CD8-positive, alpha-beta memory T cell (primary cell): ENCODE measurements at places on chromosomes 11 and 22.

DNA sequence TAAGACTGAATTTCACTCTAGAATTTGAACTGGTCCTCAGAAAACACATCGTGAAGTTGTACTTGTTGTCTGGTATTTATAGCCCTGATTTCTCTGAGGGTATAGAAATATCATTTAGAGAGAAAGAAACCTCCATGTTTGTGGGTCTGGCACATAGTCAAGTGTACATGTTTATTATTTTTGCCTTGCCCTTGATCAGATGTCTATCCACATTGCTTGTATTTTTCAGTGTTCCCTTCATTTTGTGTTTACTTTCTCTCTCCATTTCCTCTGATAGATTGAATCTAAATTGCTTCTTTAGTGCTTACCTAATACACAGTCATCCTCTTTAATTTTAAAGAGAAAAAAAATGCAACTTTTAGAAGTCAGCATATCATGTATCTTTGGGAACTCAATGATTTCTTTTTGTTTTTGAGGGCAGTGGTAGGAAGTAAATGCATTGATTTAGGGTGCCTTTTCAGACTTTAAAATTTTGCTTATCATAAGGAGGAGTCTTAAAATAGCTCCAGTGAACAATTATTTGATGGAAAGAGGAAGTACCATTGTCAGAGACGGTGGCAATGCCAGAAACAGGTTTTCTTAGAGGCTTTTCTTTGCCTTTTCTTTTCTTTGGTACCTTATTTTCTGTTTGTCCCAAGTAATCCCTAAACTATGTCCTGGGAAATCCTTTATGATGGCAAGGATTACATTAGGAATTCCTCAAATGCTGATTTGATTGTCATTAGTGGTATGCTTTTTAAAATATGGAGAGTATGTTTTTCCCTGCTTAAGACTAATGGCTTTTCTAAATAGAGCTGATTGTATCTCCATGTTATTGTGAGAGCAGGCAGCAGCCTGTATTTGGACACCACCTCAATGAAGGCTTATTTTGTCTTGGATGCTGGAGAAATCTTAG lies 29.8 kb upstream of the TECTA start:
- no peaks in the 10 kb centered on the region for H3K36me3 ChIP-seq
- DNase-seq, result no peak
- no peaks in the 10 kb centered on the region for H3K4me1 ChIP-seq
- no peak overlapping the region for H3K4me3 ChIP-seq

DNA sequence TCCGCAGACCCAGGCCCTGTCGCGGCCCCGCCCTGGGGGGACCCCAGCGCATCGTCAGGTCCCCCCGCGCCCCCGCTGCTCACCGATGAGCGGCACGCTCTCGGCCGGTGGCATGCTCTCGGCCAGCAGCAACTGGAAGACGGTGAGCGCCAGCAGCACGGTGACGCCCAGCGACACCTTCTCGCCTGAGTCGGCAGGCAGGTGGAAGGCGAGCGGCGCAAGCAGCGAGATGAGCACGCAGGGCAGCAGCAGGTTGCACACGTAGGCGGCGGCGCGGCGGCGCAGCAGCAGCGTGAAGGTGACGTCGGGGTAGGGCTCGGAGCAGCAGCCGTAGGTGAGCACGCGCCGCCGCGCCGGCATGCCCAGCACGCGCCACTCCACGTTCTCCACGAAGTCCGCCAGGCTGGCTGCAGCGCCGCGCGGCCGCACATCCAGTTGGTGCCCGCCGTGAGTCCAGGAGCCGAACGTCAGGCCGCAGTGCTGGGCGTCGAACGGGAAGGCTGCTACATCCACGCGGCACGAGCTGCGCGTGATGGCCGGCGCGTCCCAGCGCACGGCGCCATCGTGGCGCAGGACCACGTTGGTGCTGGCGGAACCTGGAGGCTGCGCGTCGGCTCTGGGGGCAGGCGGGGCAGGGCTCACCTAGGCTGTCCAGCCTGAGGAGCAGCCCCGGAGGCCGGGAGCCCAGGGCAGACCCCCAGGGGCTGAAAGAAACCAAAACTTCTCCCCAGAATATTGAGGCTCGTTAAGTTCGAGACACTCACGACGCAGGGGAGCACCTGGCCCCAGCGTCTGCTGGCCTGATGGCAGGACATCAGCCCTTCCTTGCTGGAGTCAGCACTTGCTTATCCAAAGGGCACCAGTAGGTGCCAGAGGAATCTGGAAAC lies 3.8 kb downstream of the CHRNA10 start:
- H3K36me3 ChIP-seq, result no peaks in the 10 kb centered on the region
- no peak overlapping the region for H3K4me3 ChIP-seq

DNA sequence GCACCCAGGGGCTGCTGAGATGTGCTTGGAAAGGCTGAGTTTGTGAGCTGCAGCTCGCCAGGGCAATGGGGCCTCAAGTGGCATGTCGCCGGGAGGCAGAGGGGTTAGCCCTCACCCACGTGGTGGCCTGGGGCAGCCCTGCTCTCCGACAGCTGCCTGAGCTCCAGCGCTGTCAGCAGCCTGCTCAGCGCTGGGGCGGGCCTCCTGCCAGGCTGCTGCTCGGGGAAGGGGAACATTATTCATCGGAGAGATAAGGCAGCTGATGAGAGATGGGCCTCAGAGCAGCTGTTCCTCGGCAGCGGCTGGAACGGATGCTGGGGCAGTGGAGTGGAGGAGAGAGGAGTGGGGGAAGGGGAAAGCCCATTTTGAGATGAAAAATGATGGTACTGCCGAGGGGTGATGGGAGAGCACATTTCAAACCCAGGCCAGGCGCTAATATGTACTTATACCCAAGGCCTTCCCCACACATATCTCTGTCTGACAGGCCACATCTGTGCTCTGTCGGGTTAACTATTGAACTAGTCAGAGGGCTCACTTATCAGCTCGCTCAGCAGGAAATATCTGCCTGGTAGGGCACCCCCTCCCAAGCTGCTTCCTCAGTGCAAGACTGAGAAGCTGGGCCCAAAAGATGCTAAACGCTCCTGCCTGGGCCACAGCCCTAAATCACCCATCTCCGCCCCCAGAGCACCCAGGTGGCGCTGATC lies 79.5 kb downstream of the TIMP3 start:
- H3K36me3 ChIP-seq, result no peaks in the 10 kb centered on the region
- DNase-seq, result no peak
- no peaks in the 10 kb centered on the region for H3K27me3 ChIP-seq
- H3K4me3 ChIP-seq, result no peak overlapping the region

- no peak overlapping the region for H3K4me3 ChIP-seq
- no peaks in the 10 kb centered on the region for H3K27me3 ChIP-seq
- no peaks in the 10 kb centered on the region for H3K36me3 ChIP-seq
- H3K4me1 ChIP-seq, result no peaks in the 10 kb centered on the region
- no peak for DNase-seq
- H3K27ac ChIP-seq, result no peak overlapping the region
Observed at GRCh38 chr22:48070083-48070482, 1307.6 kb downstream of the TBC1D22A start.

DNA sequence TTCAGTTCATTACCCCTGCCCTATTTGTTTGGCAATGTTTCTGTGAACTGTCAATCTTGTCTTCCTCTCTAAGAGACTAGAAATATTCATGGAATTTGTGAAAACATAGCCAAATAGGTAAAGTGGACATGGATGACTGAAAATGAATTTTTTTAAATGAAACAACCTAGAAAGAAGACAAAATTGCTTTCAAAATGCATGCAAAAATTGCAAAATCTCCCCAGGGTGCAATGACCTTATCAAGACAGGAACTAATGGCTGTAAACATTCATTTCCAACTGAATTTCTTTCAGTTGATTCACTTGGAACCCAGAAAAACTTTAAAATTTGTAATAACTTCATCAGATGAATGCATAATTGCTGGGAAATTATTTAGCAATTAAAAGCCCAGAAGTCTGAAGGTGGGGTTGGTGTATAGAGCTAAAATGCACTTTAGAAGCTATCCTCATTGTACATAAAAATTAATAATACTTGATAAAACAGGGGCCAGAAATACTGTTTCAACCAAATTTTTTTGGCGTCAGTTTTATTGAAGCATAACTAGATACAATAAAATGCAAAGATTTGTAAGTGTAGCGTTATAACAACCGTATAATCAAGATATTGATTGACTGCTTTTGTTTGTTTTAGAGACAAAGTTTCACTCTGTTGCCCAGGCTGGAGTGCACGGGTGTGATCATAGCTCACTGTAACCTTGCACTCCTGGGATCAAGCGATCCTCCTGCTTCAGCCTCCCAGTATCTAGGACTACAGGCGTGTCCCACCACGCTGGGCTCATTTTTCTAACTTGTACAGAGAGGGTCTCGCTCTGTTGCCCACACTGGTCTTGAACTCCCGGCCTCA lies 27.6 kb upstream of the SLC35C1 start:
- no peak overlapping the region for H3K4me3 ChIP-seq
- DNase-seq, result no peak
- H3K27me3 ChIP-seq, result no peaks in the 10 kb centered on the region
- H3K27ac ChIP-seq, result no peak overlapping the region
- no peaks in the 10 kb centered on the region for H3K36me3 ChIP-seq
- peaks cover 3% of the 10 kb centered on the region for H3K4me1 ChIP-seq

GRCh38 chr11:99371257-99371656 lies 350.5 kb downstream of the CNTN5 start:
- no peak overlapping the region for H3K27ac ChIP-seq
- DNase-seq, result no peak
- no peaks in the 10 kb centered on the region for H3K4me1 ChIP-seq
- no peaks in the 10 kb centered on the region for H3K27me3 ChIP-seq

- H3K4me1 ChIP-seq, result no peaks in the 10 kb centered on the region
- H3K36me3 ChIP-seq, result no peaks in the 10 kb centered on the region
- H3K27ac ChIP-seq, result no peak overlapping the region
- no peaks in the 10 kb centered on the region for H3K27me3 ChIP-seq
Observed at GRCh38 chr11:84543367-84544159, 1083.6 kb downstream of the DLG2 start.

DNA sequence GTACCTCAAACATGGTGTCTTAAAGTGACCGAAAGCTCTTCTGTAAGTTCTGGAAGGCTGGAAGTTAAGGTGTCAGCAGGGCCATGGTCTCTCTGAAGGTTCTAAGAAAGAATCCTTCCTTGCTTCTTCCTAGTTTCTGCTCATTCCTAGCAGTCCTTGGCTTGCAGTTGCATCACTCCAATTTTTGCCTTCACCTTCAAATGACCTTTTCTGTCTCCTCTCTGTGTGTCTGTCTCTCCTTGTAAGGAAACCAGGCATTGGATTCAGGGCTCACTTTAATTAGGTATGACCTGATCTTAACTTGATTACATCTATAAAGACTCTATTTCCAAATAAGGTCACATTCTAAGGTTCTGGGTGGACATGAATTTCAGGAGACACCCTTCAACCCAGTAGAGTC lies 8.7 kb downstream of the AASDHPPT start:
- no peak for DNase-seq
- H3K27me3 ChIP-seq, result no peaks in the 10 kb centered on the region
- peaks cover 32% of the 10 kb centered on the region for H3K4me1 ChIP-seq
- no peak overlapping the region for H3K4me3 ChIP-seq
- peaks cover 3% of the 10 kb centered on the region for H3K36me3 ChIP-seq

- DNase-seq, result peak; percentile 68
- H3K4me3 ChIP-seq, result peak within 1 kb of the TSS; percentile 87
- peak within 1 kb of the TSS; percentile 70 for H3K27ac ChIP-seq
Observed at GRCh38 chr11:66347425-66348276, at the start of gene B4GAT1. TSS of gene B4GAT1 (minus strand) at chr11:66347629. CDS start at chr11:66347545, 84 bp downstream.

- no peak overlapping the region for H3K27ac ChIP-seq
- H3K4me3 ChIP-seq, result no peak overlapping the region
- H3K36me3 ChIP-seq, result no peaks in the 10 kb centered on the region
- no peak for DNase-seq
- H3K27me3 ChIP-seq, result no peaks in the 10 kb centered on the region
Observed at GRCh38 chr11:121933694-121934093, 182.3 kb downstream of the BLID start.

GRCh38 chr22:45265535-45265934 lies 19.2 kb upstream of the UPK3A start:
- H3K4me1 ChIP-seq, result peaks cover 8% of the 10 kb centered on the region
- no peaks in the 10 kb centered on the region for H3K36me3 ChIP-seq
- H3K27me3 ChIP-seq, result no peaks in the 10 kb centered on the region
- H3K4me3 ChIP-seq, result no peak overlapping the region

DNA sequence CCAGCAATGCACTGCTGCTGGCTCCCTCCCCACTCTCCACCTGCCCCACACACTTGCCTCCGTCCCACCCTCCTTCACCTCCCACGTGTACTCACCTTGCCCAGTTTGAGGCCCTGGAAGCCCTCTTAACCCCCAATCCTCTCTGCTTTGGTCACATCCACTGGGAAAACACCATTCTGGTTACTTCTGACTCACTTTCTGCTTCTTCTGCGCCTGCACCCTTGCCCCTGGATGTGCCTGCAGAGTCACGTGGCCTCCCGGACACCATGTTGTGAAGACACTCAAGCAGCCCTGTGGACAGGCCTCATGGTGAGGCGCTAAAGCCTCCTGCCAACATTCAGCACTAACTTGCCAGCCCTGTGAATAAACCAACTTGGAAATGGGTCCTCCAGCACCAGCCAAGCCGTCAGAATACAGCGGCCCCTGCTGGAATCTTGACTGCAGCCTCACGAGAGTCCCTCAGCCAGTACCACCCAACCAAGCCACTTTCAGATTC lies 2.6 kb upstream of the NAALADL1 start:
- H3K27ac ChIP-seq, result no peak overlapping the region
- H3K4me1 ChIP-seq, result no peaks in the 10 kb centered on the region
- no peak for DNase-seq
- no peaks in the 10 kb centered on the region for H3K27me3 ChIP-seq
- H3K4me3 ChIP-seq, result no peak overlapping the region
- no peaks in the 10 kb centered on the region for H3K36me3 ChIP-seq

GRCh38 chr11:19595499-19595839 lies 117.2 kb upstream of the NAV2 start:
- no peaks in the 10 kb centered on the region for H3K36me3 ChIP-seq
- H3K27ac ChIP-seq, result no peak overlapping the region
- no peaks in the 10 kb centered on the region for H3K27me3 ChIP-seq
- DNase-seq, result no peak
- H3K4me1 ChIP-seq, result no peaks in the 10 kb centered on the region
- no peak overlapping the region for H3K4me3 ChIP-seq

DNA sequence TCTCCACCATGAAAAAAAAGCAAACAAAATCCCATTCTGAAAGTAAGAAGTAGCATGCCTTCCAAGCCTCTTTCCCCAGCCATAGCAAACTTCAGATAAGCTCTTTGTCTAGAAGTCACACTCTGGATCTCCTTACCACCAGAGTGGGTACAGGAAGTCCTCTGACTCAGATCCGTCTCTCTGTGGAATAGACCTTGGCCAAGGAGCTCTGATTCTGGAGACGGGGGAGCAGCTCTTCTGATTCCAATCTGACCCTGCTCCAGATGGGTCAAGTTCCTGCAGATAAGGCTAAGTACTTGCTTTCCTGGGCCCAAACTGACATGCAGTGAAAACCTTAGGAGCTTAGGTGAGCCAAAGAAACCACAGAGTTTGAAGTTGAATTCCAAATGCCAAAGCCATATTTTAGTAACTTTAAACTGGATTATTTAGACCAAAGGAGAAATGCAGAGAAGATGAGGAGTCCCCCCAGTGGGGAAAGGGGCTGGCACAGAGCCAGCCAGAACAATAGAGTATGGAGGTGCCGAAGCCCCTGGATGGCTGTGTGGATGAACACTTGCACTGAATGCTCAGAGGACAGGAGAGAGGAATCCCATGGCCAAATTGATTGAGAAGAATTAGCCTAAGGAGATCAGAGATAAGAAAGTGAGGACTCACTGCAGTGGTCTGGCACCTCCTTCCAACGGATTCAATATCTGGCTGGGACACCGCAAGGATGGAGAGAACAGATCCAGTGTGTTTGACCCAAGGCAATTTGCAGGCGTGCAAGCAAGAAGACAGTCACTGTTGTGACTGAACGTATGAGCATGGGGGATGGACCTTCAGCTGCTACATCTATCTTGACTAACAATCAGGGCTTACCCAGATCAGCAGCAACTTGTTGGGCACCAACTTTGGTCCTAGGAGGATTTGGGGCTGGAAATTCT lies 54.9 kb downstream of the ENDOD1 start:
- DNase-seq, result no peak
- no peak overlapping the region for H3K4me3 ChIP-seq
- H3K36me3 ChIP-seq, result no peaks in the 10 kb centered on the region
- H3K27ac ChIP-seq, result no peak overlapping the region
- H3K4me1 ChIP-seq, result no peaks in the 10 kb centered on the region
